ENCODE measurements at places on chromosomes 7 and 10.

- no peak for DNase-seq
Measured at GRCh38 chr7:33452805-33453502, 323.6 kb downstream of the BBS9 start.

DNA sequence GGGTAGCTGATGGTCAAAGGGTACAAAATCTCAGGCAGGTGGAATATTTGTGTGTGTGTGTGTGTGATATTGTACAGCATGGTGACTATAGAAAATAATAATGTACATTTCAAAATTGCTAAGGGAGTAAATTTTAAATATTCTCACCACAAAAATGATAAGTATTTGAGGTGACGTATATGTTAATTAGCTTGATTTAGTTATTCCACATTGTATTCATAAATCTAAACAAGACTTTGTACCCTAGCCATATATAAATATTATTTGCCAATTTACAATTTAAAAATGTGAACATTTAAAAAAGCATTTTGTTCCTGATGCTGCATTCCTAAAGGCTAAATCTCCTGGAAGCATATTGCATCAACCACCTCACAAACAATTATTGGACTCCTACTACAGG is 47.0 kb downstream of the PFKFB3 start:
- DNase-seq = no peak

DNA sequence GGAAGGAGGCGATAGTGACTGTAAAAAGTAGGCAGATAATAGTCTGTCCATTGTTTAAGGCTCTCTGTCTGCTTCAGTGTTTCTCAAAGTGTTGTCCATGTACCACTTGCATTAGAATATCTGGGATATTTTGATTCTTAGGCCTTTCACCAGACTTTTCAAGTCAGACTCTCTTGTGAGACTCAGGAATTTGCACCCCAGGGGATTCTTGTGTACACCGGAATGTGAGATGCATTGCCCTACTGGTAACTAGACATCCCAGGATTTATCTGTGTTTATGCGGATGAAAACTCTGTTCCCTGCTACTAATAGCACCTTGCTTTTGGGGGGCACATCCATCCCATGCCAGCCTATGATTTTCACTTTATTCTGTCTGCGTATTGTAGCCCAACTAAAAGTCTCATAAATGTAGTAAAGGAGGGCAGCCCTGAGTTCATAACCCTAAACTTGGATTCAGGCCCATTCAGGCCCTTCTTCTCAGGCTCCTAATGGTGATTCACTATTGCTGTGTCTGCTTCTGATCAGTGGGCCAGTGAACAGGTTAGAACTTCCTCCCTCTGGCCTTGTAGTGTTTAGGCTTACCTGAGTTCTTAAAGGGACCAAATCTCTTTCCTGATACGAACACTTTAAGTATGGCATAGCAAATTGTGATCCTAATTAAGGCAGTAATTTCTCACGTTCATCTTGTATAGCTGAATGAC is 71.8 kb upstream of the RPA3 start:
- no peak for DNase-seq

GRCh38 chr7:117807676-117808075 is 65.6 kb downstream of the CTTNBP2 start:
- no peak for DNase-seq

DNA sequence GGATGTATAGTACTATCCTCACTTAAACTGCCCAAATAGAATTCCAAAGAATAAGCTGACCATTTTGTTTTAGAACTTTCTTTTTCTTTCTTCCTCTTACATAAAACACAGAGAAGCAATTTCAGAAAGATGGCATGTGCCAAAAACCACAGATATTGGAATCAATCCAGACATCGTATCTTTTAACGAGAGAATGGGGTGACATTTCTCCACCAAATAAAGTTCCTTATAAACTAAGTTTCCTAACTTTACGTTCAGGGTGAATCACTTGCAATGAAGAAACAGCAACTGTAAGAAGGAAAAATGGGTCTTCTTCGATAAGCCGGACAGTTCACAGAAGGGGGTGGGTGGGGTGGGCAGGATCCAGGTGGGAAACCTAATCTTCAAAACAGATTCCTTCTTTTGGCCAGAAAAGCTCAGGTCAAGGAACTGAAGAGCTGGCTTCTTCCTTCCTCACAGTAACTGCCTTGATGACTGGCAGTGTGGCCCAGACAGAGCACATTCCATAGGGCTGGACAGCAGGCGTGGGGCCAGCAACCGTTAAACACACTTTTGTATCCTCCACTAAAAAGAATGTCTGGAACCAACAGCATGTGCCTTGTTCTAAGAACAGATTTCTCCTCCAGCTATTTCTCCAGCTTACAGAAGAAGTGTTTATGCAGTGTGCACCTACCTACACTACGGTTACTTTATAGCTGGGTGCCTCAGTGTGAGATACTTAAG is 31.5 kb downstream of the CREB3L2 start:
- DNase-seq = no peak

DNA sequence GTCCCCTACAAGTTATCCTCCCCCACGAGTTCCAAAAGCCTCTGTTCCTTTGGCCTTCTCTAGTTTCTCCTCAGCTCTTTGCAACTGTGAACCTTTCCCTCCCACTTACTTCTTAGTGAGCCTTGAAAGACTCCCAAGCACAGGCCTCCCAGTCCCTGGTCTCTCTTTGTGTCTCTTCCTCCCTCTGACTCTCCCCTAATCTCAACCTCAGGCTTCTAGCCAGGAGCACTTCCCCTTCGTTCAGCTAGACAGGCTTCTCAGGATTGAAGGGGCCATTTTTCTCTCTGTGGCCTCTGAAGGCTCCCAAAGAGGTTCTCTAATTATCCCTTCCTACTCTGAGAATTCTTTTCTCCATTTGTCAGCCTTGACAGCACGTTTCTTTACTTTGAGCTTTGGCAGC is 50.2 kb upstream of the PHYHIPL start:
- DNase-seq = no peak

DNA sequence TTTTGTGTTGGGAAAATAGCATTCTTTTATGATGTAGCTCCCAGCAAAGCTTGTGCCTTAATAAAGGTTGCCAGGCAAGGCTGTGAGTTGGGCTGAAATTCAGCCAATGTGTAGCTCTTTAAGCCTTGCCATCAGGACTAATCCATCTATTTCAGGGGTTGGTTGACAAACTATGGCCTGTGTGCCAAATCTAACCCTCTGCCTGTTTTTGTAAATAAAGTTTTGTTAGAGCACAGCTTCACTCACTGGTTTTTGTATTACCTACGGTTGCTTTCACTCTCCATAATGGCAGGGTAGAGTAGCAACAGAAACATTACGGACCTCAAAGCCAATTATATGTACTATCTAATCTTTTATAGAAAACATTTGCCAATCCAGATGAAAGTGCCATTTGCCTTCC is 638.1 kb upstream of the POT1 start:
- no peak for DNase-seq

DNA sequence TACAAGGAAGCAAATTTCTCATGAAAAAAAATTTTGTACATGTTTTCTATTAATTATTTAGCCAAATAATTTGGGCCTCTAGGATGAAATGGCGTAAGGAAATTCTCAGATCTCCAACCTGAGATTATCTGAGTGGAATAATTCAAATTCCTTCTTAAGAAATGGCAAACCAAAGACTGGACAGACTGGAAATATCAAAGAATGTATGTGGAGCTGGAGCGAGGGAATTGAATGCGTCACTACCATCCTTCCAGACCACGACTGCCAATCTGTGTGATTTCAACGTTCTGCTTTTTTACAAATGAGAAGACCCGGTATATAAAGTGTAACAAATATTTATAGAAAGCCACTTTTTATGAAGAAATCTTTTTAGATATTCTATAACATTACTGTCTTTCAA is 12.4 kb upstream of the BLNK start:
- no peak for DNase-seq

GRCh38 chr7:41097501-41097900 is 605.4 kb downstream of the INHBA start:
- DNase-seq = no peak

DNA sequence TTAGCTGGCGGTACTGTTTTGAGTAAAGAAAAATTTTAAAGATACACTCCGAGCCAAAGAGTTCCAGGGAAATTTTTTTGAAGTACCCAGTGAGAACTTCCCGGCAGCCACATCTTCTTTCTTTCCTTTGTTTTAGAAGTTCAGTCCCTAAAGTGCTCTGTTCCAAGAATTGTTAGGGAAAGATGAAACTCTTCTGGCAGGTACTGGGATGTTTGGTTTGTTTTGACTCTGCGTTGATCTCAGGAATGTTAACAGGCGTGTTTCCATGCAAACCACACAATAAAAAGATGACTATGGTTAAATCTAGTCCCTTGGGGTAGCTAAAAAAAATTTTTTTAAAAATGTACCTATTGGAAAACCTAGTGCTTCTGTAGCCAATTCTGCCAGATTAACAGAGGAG is 224.7 kb upstream of the PHYHIPL start:
- DNase-seq = no peak

DNA sequence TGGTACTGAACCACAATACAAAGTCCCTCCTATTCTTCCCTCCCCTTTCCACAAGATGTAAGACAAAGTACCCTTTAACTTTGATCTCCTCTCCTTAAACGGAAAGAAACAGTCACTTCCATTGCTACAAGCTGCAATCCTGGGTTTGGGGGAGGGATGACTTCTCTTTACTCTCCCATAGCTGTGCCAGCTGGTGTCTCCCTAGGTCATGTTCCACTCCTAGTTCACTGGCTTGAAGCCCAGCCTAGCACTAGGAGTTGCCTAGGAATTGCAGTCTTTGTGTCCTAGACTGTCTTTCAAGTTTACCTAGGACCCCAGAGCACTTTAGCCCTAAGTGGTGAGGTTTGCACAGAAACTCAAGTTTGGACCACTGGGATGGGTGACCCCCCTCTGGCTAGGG is 311.1 kb downstream of the HPSE2 start:
- no peak for DNase-seq

DNA sequence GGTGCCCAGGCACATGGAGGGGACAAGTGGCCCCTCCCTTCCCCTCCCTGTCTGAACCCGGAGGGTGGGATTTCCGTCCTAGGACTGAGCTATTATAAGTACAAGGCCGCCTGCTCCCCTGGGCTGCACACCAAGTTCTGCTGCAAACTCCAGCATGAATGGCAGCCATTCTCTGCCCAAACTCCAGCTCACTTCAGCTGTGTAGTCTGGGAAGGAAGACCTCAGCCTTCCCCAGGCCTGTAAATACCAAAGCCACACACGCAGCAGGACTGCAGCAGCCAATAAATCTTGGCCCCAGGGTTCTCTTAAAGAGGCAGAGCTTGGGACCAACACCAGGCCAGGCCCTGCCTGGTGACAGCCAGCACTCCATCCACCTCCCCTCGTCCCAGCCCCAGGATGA is 291.3 kb upstream of the ZMIZ1 start:
- peak; percentile 78 for DNase-seq

GRCh38 chr10:117462816-117463544 is 79.6 kb upstream of the EMX2 start:
- no peak for DNase-seq

DNA sequence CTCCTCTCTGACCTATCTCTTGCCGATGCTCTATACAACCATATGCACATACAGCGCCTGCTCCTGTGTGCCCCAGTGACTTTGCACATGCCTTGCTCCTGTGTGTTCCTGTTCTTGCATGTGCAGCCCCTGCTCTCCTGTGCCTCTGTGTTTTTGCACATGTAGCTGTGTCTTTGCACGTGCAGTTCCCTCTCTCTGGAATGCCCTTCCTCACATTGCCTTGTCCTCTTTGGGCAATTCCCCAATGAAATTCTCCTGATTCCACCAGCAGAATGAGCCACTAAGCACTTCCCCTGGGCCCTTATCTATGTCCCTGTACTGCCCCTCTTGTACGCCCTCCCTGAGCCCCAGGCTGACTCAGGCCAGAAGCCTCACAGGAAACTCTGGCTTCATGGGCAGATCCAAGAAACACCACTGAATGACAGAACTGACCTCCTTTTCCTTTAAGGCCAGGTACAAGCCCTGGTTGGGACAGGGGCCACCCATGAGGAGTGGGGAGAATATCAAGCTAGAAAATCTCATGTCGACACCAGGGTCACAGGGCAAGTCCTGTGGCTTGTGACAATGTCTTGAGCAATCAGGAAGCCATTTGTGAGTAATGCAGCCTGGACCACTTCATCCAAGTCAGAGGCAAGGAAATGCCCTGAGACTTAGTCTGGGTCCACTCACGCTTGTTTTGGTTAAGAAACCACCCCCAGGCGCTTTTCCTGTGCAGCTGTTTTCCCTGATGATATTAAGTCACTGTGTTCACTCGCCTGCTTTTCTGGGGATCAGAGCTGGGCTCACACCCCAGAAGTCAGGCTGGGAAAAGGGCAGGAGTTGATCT is 1.9 kb upstream of the ARHGAP22 start:
- DNase-seq = no peak

DNA sequence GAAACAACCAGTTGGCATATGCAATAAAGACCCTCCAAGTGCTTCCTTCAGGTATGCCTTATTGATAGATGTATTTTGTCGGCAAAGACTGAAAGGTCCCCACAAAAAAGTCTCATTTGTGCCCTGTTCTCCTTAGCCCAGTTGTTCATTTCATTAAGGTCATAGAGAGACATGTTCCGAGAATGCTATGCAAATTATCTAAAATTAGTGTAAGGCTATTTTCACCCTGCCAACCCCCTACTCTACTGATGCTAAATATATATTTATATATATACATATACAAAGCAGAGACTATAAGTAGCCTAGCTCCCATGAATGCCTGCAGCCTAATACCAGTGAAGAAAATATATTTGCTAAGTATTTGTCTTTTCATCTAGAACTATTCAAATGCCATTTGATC is 96.7 kb upstream of the ADO start:
- no peak for DNase-seq

GRCh38 chr10:97371696-97372095 is 29.4 kb downstream of the RRP12 start:
- DNase-seq = no peak

DNA sequence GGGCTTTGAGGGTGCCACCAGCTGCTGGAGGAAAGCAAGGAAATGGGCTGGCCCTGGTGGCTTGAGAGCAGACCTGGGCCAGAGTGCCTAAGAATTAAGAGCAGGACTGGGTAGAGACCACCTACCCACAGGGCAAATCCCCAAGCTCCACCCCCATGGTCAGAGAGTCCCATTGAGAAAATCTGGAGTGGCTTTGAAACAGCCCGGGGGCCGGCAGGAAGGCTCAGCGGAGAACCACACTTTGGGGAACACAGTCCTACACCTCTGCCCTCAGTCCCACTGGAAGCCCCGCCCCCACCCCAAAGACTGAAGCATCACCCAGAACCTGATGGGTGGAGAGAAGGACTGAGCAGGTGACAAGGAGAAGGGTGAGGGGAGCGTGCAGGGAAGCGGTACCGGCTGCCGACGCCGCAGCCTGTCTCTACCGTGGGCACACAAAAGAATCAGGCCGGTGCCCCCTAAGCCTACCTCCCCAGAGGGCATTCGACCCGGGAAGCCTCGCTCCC is 3.6 kb downstream of the SMARCD3 start:
- no peak for DNase-seq

DNA sequence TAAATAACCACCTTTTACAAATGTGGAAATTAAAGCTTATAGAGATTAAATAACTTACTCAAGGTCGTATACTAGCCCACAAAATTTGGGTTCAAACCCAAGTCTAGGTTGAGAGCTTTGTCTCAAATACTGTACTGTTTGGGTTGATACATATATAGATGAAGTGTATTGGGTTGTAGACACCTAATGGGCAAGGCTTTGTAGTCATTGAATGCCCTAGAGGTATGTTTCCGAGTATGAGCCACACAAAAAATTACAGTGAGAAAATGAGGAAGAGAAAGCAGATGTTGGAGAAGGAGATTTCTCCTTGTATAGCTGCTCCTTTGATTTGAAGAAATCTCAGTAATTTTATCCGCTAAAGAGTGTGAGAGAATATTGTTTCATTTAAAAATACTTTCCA is 60.6 kb downstream of the C1GALT1 start:
- DNase-seq = no peak

GRCh38 chr7:6432781-6433180 is 15.0 kb downstream of the DAGLB start:
- DNase-seq = no peak
